Daoy (cell line): ENCODE measurements at places on chromosomes 1 and 21.

- DNase-seq = no peak
Observed at GRCh38 chr1:240018617-240019016, 73.1 kb upstream of the FMN2 start.

DNA sequence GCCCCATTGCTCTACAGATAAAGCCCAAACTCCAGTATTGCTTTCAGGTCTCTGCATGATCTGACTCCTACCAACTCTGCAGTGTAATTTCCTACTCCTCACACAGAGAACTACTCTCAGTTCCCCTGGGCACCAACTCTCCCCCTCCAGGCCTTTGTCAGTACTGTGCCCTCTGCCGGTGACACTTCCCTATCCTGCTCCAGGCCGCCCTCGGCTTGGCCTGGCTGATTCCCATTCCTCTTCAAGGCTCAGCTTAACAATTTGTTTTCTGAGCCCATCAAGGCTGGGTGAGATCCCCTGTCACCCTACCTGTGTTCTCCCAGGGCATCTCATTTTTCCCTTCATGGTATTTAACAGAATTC lies 2.6 kb downstream of the SLAMF8 start:
- DNase-seq = peak; percentile 33

GRCh38 chr1:28062806-28063205 lies 25.6 kb downstream of the EYA3 start:
- peak; percentile 11 for DNase-seq

- no peak for DNase-seq
Observed at GRCh38 chr1:182110635-182111034, 49.1 kb upstream of the ZNF648 start.

- no peak for DNase-seq
Observed at GRCh38 chr1:238611406-238611805, 720.7 kb upstream of the ZP4 start.

DNA sequence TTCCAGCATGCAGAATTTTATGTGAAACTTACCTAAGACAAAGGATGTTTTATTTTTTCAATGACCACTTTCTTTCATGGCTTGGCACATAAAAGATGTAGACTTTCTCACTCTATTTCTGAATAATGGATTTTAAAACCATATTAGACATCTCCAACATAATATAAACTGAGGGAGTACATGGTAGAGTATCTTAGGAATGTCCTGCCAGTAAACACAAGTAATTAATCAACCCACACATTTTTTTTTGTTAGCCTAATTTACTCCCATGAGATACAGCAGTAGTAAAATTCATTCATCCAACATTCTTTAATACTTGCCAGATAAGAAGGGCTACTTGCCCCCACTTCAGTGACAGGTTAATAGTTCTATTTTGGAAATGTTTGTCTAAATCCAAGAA lies 235.4 kb upstream of the ADAMTS5 start:
- DNase-seq = no peak

DNA sequence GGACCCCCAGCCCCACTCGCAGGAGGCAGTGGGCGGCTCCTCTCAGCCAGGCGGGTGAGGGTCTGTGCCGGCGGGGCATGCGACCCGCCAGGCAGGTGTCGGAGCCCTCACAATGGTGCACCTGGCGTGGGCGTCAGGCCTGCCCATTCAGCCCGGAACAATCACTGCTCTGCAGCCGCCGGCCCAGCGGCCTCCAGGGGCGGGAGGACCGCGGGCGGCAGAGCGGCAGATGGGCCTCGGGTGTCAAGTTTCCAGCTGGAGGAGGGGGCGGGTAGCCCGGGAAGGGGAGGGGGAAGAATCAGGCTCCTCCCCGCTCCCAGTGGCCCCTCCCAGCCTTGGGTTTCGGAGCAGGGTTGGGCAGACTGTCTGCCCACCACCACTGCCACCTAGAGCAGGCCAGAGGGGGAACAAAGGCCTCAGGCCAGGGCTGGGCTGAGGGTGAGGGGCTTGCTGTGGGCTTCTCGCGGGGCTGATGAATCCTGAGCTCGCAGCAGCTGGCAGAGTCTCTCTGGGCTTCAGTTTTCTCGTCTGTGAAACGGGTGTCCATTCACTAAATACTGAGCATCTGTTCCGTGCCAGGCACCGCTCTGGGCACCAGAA lies 39.5 kb upstream of the CASZ1 start:
- DNase-seq = peak; percentile 83

- no peak for DNase-seq
Observed at GRCh38 chr1:43442756-43443155, 11.0 kb downstream of the HYI start.

- DNase-seq = no peak
Observed at GRCh38 chr1:228401782-228402640, 4.6 kb downstream of the TRIM11 start.

DNA sequence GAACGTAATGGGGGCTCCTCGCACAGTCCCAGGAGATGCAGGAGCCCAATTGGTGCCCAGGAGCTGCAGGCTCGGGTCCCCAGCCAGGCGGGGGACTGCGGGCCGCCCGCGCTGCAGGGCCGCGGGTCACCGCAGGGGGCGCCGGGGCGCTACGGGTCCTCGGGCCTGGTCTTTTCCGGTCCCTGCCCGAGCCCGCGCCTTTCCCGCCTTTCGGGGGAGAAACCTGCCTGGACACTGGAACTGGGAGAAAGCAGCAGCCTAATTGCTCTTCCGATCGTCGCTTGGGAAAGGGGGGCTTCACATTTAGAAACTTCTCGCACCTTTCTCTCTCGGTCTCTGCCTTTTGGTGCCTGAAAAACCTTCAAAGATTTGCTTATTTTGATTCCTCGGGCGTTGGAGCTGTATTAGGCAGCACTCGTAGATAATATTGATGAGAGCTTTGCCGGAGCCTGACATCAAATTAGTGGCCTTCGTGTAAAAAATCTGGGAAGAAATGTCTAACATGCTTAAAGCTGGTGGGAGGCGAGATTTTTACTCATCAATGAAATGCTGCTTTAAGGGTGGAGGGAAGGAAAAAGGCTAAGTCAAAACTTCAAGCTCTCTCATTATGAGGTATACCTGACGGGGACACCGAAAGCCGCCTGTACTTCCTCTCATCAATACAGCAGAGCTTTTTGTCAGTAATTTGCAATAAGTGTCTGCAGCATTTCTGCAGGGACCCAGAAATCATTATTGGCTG lies 12.6 kb upstream of the BARHL2 start:
- DNase-seq = no peak

- DNase-seq = no peak
Observed at GRCh38 chr1:82800721-82801120, 1000.0 kb downstream of the ADGRL2 start.

DNA sequence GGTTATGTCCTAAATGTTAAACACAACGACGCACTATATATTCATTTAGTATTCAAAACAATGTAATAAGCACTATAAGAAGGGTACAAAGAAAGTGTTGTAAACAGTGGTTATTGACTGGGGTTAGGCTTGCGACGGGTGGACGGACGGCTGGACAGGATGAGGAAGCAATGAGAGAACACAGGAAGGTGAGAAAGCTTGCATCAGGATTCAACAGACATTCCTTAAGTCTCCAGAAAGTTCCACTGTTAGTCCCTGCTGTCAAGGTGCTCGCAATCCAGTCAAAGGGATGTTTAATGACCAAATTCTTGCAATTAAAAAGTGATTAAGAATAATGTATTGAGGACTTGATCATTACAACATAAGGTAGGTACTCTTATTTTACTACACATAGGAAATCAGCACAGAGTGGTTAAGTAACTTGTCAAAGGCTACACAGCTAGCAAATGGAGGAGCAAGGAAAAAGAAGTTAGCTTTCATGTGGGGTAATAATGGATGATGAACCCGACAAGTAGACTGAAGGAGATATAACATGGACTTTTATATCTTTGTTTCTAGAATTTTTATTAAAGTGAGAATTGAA lies 994 bp upstream of the ACBD6 start:
- DNase-seq = peak; percentile 23

DNA sequence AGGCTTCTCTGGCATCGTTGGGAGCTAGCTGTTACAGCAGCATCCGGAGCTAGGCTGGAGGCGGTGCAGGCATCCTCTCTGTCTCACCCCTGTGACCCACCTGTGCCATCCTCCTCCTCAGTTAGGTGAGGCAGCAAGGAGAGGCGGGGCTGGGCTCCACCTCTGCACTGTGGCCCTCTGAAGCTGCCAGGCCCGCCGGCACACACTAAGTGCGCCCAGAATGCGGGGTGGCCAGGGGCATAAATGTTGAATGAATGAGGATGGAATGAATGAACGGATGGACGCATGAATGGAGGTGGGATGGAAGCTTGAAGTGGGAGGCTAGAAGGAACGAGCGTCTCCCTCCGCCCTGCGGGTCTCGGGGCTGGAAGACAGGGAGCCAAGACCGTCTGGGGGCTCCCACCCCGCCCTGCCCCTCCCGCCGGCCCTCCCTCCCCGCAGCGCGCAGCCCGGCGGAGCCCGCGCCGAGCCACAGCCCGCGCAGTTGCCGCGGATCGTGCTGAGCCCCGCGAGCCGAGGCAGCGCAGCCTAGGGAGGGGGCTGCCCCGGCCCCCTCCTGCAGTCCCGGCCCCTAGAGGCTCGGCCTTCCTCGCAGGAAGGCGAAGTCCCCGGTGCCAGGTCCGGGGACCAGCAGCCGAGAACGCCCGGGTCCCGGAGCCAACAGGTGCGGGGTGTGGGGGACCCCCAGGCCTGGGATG lies at the start of gene HCRTR1:
Gene HCRTR1 (plus strand): TSS at position 472 of the 698 bp plus-strand sequence. CDS start 1,504 bp downstream, outside the sequence.
- DNase-seq = no peak

DNA sequence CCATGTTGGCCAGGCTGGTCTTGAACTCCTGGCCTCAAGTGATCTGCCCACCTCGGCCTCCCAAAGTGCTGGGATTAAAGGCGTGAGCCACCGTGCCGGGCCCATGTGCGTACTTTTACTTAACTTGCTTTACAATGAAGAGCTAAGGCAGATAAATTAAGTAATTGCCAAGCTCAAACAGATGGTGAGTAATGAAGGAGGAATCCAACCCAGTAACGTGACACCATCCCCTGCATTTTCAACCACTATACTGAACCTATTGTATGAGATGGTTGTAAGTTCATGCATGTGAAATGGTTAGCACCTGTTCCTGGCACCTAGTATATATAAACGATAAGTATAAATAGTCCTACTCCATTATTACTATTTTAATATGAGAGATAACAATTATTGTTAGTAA lies 588.0 kb upstream of the BEND5 start:
- DNase-seq = peak; percentile 1

DNA sequence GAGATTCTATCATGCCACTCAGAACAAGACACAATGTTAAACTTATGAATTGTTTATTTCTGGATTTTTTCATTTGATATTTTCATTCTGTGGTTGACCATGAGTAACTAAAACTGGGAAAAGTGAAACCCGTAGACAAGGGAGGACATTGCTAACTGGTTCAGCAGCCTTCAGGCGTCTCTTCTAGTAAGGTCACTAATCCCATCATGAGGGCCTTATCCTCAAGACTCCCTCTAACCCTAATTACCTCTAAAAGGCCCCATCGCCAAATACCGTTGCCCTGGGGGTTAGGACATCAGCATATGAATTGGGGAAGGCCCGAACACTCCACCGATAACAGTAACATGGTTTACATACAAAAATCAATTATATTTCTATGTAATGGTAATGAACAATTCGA lies 247.6 kb downstream of the TM2D1 start:
- DNase-seq = no peak

GRCh38 chr1:187928288-187928687 lies 1099.5 kb downstream of the PLA2G4A start:
- DNase-seq = peak; percentile 19

DNA sequence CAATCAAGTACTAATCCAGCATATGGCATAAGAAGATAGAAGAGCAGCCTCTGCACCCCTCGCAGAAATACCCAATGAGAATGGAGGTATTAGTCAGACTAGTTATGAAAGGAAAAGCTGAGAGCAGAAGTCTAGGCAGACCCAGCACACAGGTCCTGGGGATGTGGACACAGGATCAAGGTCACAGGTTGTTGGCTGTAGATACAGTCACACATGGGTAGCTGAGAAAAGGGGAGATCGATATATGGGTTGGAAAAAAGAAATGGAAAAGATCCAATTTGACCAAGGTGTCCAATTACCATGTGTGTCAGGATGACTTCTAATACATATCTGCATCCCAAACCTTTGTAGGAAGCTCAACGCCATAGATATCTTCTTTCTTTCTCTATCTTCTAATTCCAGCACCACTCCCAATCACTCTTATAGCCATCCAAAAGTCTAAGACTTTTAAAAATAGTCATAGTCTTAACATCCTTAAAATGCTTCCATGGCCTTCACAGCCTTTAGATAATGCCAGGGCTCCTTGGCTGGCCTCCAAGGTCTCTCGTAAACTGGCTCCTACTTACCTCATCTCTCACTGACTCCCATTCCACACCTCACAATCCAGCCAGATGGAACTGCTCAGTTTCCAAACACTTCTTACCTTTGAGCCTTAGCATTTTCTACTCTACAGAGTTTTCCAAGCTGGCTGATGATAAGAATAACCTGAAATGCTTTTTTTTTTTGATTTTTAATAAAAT lies 8.3 kb upstream of the ZC3H11B start:
- DNase-seq = no peak

DNA sequence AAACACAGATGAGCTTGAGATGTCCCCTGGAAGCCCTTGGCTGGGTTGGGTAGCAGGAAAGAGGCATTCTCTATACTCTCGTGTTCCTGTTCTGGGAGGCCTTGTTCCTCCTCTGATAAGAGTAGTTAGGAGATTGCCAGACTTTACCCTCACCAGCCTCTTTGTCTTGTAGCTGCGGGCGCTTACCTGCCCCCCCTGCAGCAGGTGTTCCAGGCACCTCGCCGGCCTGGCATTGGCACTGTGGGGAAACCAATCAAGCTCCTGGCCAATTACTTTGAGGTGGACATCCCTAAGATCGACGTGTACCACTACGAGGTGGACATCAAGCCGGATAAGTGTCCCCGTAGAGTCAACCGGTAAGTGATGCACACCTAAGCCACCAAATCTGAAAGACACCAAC lies 5.2 kb downstream of the AGO1 start:
- DNase-seq = no peak

DNA sequence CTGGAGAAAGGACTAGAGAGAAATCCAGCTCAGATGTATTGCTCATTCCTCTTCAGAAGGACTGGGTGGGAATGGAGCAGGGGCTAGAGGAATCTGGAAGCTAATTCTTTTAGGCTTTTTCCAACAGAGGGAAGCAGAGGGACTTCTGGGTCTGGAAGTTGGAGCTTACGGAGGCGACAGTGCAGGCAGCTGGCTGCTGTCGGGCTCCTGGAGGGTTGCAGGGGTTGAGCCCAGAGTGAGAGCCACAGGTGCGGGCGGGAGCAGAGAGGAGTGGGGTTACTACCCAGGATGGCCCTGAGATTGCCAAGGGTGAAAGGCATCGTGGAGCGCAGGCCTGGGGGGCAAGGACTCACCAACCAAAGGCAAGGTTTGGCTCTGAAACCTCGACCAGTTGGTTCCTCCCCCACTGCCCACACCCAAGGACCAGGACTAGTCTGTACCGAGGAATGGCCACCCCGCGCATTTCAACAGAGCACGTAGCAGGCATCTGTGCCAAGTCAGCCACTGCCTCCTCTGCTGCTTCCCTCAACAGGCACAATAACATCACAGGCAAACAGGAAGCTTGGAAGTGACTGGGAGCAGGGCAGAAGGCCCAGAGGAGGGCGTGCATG lies 22.7 kb upstream of the EDN2 start:
- DNase-seq = no peak
